CD4-positive, alpha-beta T cell treated with Interleukin-1 beta for 1 hour (primary cell): ENCODE measurements at places on chromosomes 3 and 15.

DNA sequence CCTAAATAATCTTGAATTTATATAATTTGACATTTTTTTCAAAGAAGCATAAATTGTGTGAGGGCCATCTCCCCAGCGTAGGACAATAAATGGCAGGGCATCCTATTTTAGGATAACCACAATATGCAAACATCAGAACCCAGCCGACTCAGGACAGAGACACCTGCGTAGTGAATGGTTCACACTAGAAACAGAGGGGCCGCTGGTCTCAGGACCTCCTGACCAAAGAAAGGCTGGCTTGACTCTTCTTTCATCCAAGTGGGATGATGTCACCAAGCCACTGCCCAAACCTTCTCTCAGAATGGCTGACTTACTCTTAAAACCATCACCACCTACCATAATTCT, 162.1 kb downstream of the FOXP1 start:
- DNase-seq: no peak

DNA sequence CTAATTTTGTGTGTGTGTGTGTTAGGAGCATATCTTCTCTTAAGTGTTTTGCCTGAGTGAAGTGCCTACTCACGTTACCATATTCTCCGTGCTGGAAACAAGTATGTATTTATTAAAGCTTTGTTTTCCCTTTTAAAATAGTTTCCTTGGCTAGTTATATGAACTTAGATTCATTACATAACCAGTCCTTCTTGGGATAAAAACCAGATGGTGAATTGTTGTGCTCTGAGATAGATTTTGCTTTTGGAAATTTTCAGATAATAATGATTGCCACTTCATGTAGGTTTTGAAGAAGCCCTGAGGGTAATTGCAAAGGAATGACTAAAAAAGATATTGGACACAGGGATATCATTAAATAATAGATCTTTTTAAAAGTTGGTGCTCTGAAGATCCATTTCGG, 390.2 kb upstream of the SGO1 start:
- no peak for DNase-seq

GRCh38 chr3:53805463-53806159, 40.6 kb downstream of the CHDH start:
- no peak for DNase-seq

DNA sequence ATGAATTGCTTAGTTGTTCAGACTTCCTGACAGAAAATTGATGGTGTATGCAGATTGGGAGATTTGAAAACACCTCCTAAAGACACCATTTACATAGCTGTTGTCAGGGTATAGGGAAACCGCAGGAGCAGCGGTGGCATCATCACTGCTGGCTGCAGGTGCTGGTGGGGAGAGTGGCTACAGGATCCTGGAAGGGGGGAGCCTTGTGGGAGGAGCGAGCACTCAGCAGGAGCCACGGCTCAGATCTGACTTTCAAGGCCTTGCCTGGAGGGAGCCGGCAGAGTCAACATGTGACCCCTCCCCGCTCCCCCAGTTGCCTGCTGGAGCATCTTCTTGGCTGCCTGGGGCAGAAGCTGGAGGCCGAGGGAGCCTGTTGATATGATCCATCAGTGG, 26.1 kb downstream of the EDEM1 start:
- DNase-seq: no peak

- DNase-seq: peak; percentile 70
These were observed 250.5 kb downstream of the UACA start for GRCh38 chr15:70512772-70513362.

GRCh38 chr15:68368731-68369435, 63.1 kb downstream of the ITGA11 start:
- no peak for DNase-seq

GRCh38 chr15:54618120-54618519, 578.6 kb downstream of the RSL24D1 start:
- DNase-seq: no peak

DNA sequence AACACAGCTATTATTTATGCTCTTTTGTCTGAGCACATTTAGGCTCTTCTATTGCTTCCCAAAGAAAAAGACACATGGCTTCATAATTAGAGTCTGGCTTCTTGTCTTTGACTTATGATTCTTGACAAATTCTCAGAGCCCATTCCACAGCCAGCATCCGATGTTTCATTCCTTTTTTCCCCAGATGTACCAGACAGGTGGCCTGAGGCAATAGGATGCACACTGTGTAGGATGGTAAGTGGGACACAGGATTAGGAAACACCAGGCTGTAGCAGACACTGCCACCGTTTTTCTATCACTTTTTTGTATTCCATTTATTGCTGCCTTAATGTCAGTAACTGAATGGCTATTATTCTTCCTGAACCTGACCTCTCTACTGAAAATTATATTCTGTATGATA, 188.9 kb upstream of the CDIN1 start:
- DNase-seq: no peak

DNA sequence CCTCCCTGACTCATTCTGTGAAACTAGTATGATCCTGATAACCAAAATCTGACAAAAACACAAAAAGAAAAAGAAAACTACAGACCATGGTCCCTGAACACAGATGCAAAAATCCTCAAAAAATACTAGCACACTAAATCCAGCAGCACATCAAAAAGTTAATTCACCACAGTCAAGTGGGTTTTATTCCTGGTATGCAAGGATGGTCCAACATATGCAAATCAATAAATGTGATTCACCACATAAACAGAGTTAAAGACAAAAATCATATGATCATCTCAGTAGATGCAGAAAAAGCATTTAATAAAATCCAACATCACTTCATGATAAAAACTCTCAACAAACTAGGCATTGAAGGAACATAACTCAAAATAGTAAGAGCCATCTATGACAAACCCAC, 12.8 kb downstream of the SAXO2 start:
- DNase-seq: no peak

DNA sequence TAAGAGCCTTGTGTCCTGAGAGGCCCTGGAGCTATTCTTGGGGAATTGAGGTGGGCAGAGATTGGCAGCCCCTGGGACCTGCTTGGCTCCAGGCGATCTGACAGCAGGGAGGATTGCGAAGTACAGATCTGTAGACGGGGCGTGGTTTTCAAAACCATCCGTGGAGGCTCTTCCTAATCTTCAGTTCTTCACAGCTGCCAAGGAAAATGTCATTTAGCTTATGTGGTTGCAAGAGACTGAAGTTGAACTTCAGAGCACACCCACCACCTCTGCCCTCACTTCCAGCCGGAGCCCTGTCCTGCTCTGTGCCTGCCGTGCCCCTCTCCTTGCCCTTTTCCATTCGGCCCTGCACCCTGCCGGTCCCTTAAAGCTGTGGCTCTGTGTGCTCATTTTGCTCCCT, 12.9 kb downstream of the NISCH start:
- no peak for DNase-seq

- peak; percentile 27 for DNase-seq
These were observed 1.8 kb downstream of the STAG1 start for GRCh38 chr3:136750209-136750896.

GRCh38 chr15:78838489-78838888, 27.2 kb upstream of the ADAMTS7 start:
- no peak for DNase-seq

DNA sequence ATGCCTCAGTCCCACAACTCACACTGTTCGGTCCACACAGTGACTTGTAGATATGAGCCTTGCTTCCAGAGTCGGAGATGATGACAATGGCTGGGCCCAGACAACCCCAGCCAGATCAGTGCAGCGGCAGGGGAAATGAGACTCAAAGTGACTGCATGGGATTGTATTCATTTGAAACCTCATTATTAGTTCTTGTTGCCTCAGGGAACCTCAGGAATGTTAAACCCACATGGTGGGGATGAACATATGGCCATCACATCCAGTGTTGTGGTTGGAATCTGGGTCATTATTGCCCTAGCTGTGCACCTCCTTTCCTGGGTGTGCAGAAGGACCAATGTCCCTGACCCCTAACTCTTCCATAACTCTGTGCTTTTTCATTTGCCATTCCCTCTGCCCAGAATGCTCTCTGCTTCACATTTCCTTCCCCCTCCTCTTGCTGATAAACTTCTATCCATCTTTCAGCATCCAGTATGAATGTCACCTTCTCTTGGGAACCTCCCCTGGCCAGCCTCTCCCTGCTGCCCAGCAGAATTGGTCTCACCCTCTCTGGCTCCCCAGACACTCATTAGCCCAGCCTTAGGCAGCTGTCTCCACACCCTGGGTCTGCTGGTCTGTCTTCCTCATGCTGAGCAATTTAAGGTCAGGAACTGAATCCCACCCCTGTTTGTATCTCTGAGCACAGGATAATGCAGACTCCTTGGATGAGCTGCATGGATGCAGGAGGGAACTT, 67.0 kb upstream of the TNFAIP8L3 start:
- DNase-seq: no peak

DNA sequence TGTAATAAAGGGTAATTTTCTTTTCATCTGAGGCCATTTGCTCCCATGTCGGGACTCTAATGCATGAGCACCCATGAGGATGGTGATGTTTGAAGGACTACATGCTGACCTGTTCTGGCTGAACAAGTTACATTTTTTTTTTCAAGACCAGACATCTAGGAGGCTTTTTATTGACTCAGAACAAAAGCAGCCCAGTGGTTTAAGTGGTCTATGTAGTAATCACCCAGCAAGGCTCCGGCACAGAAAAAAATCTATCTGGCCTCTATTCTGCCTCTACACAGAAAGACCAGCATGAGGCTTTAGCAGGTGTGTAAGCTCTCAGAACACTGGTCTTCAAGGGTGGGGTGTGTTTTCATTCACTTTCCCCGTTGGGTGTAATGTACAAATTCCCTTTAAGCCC, 95.1 kb upstream of the ZBED2 start:
- no peak for DNase-seq

DNA sequence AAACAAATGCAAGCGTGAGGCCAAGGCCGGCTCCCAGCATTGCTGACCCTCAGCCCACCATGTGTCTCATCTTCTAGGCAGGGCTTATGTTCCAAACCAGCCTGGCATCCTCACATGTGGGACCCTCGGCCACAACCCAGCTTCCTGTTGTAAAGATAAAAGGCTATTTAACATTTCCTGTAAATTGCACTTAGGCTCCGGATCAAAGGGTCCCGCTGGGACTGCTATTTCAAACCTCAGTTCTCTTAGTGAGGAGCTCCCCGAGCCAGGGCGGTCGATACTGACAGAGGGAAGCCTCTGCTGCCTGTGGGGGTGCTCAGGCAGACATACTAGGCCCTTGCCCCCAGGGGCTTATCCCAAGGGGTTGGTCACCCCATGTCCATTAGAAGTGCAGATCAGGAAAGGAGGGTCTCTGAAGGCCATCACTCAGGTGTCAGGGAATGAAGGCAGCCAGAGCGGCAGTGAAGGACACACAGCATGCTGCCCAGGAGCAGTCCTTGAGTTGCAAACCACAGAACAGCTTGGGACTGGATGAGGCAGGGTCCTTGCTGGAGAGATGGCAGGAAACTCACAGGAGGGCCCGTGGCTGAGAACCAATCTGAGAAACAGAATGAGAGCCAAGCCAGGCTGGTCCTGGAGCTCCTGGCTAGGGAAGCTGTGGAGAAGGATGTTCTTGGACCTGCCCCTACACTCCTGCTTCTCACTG, 239.9 kb downstream of the TLE3 start:
- DNase-seq: no peak

DNA sequence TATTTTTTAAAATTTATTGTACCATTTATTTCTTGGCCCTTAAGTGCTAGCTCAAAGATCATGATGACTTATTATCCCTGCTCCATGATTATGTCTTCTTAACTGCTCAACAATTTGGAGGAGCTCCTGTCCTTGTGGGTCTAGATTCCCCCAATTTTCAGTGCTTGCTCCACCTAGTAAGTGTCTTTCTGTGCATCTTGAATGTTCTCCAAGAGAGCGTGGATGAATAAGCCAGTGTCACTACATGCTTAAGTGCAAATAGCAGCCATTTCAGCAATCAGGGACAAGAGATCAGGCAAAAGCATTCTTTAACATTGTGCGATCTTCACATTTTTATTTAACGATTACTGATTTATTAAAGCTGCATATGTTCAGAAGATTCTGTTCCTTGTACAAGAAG, 99.4 kb downstream of the ALCAM start:
- DNase-seq: no peak

- DNase-seq: no peak
These were observed 326.4 kb upstream of the WNT5A start for GRCh38 chr3:55813268-55814097.

- no peak for DNase-seq
These were observed 32.1 kb downstream of the MESD start for GRCh38 chr15:80957556-80957955.

GRCh38 chr3:127020543-127020942, 37.6 kb downstream of the PLXNA1 start:
- DNase-seq: no peak

- DNase-seq: no peak
These were observed 5.0 kb downstream of the ZDHHC3 start for GRCh38 chr3:44970926-44971490.

- no peak for DNase-seq
These were observed 34.9 kb downstream of the TSPAN3 start for GRCh38 chr15:77035999-77036471.

- no peak for DNase-seq
These were observed 41.4 kb downstream of the MRPS25 start for GRCh38 chr3:15023719-15024118.

- no peak for DNase-seq
These were observed 40.7 kb downstream of the KBTBD12 start for GRCh38 chr3:127955728-127956127.

DNA sequence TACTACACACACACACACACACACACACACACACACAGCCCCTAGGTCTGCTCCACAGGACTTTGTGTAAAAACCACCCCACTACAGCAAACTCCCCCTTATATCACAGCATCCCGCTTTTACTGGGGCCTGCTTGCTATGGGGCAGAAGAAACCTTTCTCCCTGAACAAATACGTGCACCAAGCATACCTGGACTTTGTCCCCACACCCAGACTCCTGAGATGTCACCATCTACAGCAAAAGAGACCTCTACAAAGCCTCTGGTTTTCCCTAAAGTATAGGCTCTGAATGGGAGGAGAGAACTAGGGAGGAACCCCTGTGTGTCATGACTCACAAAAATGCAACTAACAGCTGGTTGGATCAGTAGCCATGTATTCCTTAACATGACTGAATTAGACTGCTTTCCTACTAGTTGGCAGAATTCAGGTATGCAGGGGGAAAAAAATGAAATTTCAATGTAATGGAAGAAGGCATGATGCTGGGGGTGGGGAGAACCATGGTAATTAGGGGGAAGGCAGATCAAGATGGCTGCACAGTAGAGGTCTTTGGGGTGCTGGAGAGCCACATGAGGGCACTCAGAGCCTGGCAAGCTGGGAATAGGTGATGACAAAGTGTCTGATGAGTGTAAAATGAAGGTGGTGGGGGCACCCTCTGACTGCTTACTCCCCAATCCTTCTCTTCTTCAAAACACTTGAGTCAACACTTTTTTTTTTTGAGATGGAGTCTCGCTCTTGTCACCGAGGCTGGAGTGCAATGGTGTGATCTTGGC, 45.9 kb downstream of the DAPK2 start:
- DNase-seq: no peak

GRCh38 chr3:4394048-4394447, 73.0 kb downstream of the SUMF1 start:
- peak; percentile 3 for DNase-seq
